ENCODE measurements at places on chromosomes 12 and 14. TPM values are rescaled to one million over a fixed set of nuclear protein-coding genes. Genes with fewer than 3 reads are reported as not detected.

SAMD15 gene
- polyA plus RNA-seq: 0.95 TPM

- DNase-seq: peak; percentile 93
These were observed 190.2 kb downstream of the FSCB start for GRCh38 chr14:44316647-44317440.

- peak; percentile 87 for DNase-seq
These were observed 201.1 kb upstream of the TMEM260 start for GRCh38 chr14:56378475-56378877.

GRCh38 chr14:34792598-34792997, 78.2 kb upstream of the CFL2 start:
- DNase-seq: no peak

DNA sequence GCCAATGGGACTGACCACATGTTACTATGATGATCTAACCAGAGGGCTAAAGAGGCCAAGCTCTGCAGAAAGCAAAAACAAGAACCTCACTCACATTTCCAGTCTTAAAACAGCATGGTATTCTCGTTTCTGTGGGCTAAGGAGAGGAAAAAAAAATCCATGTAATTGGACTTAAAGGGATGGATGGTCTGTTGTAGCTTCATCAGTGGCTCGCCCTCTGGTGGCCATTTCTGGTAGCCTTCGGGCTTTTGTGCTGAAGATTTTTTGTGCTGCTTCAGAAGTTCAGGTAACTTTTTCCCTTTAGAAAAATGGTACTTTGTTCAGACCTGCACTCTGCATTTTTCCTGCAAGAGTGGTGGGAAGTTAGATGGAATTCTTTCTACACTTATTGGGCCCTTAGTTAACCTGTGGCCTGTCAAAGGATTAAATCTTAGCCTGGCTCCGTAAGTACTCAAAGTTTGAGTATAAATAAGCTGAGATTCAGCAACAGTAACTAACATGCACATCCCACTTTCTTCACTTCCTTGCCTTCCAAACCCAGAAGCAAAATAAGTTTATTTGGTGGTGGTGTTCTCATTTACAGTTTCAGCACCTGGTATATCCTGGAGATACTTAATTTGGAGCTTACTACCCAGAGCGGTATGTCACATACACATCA, 22.3 kb downstream of the DCAF4 start:
- peak; percentile 74 for DNase-seq

DNA sequence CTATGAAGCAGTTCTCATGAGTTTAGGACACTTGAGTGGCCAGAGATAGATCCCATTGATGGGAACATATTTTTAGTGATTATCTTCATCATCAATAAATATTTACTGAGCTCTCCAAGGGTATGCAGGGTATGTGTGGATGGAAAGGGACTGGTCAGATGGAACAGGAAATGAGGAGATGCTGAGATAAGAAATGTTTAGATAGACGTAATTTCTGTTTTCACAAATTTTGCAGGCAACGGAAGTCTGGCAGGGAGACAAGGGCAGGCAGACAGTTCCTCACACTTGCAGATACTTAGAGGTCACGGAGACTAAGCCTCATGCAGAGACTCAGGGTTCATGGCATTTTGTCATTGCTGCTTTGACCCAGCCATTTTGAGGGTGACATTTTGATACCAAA, 24.3 kb downstream of the BCL2L14 start:
- DNase-seq: no peak

DNA sequence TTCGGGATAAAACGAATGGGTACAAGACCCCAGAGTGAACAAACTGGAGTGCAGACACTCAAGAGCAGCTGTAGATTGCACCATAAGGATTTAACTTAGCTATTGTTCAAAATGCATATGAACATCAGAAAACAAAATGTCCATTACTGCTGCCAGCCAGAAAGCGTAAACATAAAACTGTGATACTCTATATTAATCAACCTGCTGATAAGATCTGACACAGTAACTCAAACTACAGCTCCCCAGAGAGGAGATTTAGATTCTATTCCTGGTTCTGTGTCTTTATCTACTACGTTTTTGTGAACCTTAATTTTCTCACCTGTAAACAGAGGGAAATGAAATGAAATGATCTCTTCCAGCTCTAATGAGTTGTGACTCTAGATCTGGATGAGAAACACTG, 22.3 kb downstream of the LRIG3 start:
- no peak for DNase-seq

IAPP gene
- polyA plus RNA-seq: not detected
